Activated CD4-positive, alpha-beta T cell treated with anti-CD3 and anti-CD28 coated beads for 1 hour (primary cell): ENCODE measurements at places on chromosomes 12 and 14.
A peak's percentile ranks its signal among the peaks of the same experiment; 100 is the strongest.

GRCh38 chr12:22866406-22866805 is 241.4 kb downstream of the ETNK1 start:
- no peak for DNase-seq

DNA sequence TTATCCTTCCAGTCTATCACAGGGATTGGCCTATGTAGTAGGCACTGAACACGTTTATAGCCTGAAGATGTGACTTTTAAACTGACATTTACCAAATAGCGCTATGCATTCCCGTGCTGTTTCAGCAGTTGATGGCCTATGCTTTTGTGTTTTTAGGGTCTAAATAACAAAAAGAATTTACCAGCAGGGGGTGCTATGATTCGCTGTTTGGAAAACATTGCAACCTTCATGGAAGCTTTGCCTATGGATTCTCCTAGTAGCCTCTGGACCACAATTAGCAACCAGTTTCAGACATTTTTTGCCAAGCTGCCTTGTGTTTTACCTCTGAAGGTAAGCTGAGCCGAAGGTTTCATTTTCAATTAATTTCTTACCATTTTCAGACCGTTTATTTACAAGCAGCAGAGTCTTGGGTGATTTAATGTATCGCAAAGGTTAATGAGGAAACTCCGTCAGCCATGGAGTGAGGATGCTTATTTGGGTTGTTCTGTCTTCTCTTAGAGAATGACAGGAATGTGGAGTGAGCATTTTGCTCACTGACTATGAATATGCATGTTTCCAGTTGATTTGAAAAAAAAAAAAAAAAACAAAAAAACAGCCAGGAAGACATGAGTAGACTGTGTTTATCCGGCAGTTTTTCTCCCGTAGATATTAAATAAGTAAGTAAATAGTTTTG is 133.1 kb downstream of the PRIMA1 start:
- no peak for DNase-seq

DNA sequence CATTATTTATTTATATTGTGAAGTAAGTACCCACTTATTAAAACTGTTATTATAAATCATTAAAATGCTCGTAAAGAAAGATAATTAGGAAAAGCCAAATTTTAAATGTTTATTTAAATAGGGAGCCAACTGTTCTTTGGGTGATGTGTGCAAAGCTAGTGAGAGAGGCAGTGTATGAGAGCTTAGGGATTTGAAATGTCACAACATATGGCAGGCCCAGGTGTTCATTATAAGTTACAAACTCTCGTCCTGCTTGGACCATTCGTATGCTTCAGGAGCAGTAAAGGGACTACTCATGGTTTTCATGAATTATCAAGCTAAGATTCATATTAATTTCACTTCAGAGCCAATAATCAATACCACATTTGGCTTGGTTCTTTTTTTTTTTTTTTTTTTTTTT is 154.5 kb downstream of the TGFB3 start:
- no peak for DNase-seq

DNA sequence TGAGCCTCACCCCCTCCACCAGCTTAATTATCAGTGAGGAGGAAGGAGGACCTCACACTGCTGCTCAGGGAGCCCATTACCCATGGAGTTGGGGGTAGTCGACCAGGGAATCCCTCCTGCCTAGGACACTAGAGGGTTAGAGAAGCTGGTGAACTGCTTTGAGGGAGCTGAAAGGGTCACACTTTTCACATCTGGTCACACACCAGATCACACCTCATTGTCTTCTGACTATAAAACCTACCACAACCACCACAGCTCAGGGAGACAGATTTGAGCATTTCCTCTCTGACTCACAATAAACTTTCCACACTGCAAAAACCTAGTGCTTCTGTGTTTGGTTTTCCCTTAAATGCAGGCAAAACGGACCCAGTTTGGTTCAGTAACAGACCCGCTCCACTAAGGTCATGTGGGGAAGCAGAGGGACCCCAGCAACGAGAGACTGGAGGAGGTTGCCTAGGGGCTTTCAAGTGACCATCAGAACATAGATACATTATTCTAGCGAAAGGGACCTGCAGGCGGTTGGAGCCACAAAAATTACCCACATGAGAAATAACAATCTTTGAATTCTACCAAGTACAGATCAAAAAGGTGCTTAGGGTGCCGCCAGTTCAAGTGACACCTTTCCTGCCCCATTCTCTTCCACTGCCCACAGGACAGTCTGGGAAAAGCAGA is 151.4 kb upstream of the AVPR1A start:
- DNase-seq: no peak

DNA sequence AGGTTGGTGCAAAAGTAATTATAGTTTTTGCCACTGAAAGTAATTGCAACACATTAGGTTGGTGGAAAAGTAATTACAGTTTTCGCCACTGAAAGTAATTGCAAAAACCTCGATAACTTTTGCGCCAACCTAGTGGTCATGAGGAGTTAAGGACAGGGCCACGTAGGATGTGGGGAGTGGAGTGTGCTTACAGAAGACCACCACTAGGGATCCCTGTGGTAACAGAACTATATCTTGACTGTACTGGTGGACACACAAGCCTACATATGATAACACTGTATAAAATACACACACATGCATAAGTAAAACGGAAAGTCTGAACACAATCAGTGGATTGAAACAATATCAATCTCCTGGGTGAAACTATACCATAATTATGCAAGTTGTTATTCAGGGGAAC is 187.4 kb upstream of the ABCD2 start:
- no peak for DNase-seq

- no peak for DNase-seq
These were observed 138.8 kb upstream of the HMGA2 start for GRCh38 chr12:65685514-65685913.

GRCh38 chr12:92059960-92060359 is 85.7 kb downstream of the BTG1 start:
- no peak for DNase-seq

- DNase-seq: no peak
These were observed 1145.2 kb downstream of the AACS start for GRCh38 chr12:126210448-126210847.

DNA sequence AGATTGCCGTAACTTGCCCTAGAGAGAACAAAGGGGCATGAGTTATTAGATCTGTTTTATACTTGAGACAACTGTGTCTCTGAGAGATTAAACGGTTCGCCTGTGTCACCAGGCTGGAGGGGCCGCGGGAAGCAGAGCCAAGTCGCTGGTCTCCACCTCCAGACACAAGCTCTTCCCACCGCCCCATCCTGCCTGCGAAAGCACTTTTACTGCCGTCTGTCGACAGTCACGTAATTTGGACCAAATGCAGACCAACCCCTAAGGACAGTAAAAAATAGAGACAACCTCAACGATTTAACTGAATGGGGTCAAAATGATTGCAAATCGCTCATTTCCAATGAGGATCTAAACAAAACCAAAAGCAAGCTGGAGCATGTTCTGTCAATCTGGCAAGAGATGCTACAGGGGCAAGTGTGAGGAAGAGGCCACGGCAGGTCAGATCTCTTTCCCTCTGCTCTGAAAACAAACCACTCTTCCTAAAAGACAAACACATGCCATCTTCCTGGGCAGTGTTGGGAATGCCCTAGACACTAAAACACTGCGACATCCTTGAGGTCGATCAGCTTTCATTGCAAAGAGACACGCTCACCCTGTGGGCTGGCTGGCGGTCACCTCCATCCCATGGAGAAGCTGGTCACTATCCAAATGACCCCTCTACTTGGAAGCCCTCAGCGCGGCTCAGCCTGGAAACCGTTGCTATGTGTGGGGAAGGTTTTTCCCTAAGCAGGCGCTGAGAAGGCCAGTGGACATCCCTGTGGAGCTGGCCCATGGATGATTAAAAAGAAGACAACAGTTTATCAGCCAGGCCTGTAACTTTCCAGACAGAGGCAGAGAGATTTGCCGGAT is 17.1 kb downstream of the GSC start:
- DNase-seq: no peak

GRCh38 chr12:56374726-56375597 is 12.3 kb upstream of the APOF start:
- no peak for DNase-seq

- no peak for DNase-seq
These were observed 166.8 kb upstream of the TBX3 start for GRCh38 chr12:114850661-114851275.

GRCh38 chr12:130827432-130827831 is 11.6 kb downstream of the STX2 start:
- no peak for DNase-seq

- no peak for DNase-seq
These were observed 457.6 kb upstream of the RGS6 start for GRCh38 chr14:71474301-71475265.

DNA sequence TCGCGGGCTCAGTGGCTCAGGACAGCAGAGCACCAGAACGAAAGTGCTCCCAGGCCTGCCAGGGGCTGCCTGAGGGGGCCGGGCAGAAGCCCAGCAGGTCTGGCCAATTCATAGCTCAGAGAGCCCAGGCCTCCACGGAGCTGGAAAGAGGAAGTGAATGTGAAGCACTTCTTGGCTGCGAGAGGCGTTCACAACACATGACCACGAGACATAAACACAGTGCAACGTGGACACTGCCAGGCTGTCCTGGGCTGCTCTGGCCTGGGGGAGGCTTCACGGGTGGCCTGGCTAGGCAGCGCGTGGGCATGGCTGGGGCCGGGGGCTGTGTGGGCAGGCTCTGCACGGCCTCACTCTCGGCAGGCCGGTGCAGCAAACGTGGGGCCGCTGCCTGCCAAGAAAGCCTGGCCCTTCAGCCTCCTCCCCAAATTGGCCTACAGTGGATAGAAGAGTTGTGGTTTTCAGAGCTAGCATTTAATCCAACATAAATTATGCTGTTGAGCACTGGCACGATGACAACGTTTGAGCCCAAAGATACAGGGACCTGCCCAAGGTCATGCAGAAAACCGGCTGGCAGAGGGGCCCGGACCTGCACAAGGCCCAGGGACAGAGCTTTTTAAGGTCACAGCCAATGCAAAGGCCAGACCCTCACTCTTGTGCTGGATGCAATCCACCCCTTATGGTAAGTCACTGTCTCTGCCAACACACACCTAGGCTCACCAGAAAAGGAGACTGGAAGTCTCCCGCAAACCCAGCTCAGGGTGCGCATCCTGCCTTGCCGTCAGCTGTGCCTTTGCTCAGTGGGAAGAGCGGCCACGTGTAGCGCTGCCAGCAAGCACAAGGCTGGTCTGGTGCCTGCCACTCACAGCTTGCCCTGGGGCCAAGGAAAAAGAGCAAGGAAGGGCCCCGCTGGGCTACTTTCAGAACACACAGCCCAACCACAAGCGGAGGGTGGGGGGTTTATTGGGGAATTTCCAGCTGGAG is 8.6 kb downstream of the SLC25A29 start:
- DNase-seq: no peak

GRCh38 chr12:936377-937345 is 12.8 kb downstream of the RAD52 start:
- no peak for DNase-seq

GRCh38 chr12:96219700-96220206 is 25.6 kb downstream of the ELK3 start:
- no peak for DNase-seq

DNA sequence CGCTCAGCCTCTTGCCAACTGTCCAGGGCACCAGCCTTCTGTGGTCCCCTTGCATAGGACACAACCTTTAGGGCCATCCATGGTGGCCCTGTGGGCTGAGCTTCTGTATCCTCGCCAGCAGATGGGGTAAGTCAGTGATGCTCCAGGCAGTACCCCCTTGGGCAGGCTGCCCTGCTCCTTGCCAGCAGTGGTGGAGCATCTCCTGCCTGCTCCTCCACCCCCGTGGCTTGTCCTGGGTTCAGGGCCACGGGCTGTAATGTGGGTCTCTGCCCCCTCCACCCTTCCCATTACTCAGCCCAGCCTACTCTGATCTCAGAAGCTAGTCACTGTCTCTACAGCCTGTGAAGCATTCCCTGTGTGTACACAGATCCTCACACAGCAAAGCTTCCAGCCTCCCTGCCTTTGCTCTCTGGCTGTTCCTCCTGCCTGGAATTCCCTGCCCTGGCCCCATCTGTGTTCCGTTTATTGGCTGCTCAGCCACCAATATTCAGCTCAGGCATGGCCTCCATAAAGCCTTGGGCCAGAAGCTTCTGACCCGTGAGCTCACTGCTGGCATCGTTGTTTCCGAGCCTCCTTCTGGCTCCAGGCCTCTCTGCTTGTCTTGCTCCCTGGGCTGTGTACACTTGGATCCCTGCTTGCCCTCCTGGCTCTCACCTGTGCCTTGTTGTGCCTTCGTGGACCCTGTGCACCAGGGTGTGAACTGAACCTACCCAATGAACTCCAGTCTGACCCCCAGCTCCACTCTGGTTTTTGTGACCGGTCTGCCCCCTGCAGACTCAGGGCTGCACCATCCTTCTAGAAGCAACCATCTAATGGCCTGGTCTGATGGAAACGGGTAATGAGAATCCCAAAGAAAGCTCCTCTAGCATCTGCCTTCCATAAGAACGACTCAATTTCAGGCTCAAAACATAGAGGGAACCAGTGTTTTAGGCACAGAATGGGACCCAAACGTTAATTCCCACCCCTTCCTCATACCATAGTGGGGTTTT is 177.0 kb upstream of the PRMT8 start:
- no peak for DNase-seq

- no peak for DNase-seq
These were observed 36.6 kb downstream of the PARP11 start for GRCh38 chr12:3836641-3837040.

- DNase-seq: no peak
These were observed 69.9 kb downstream of the ASCL4 start for GRCh38 chr12:107844312-107844921.

DNA sequence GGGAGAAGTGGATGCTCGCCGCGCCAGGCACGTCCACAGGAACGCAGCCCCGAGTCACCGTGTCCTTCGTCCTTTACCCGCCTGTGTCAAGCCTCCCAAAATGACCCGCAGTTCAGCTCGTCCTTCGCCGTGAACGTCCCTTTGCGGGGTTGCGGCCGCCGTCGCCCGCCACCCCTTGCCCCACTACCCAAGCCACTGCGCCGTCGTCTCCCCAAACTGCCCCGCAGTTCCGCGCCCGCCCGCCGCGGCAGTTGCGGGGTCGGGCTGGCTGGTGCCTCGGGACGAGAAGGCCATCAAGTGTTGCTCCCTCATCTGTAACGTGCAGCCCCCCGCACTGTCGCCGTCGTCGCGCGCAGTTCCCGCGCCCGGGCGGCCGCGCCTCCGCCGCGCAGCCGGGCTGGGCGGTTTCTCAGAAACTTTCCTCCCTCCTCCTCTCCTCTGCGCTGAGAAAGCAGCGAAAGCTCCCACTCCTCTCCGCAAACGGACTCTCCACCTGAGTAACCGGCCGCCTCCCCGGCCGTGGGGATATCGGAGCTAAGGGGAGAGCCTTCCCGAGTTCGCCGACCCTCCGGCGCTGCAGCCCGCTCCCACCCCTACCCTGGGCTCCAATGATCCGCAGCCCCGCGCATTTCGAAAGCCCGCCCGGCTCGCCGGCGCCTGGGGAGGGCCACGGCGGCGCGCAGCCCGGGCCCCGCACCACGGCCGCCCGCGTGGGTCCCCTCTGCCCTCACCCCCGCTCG is 6.7 kb downstream of the CDKN1B start:
- DNase-seq: peak; percentile 20
